ENCODE measurements at places on chromosomes 5 and 9.
A peak's percentile ranks its signal among the peaks of the same experiment; 100 is the strongest.

GRCh38 chr5:97026721-97027120, 90.8 kb downstream of the LNPEP start:
- no peak for DNase-seq

GRCh38 chr5:179409806-179410205, 64.5 kb upstream of the ADAMTS2 start:
- DNase-seq, result no peak

- DNase-seq, result no peak
Measured at GRCh38 chr5:109588281-109589035, 101.3 kb upstream of the MAN2A1 start.

- peak; percentile 84 for DNase-seq
Measured at GRCh38 chr9:33287087-33287490, 3.2 kb upstream of the NFX1 start.

- no peak for DNase-seq
Measured at GRCh38 chr5:154829589-154830218, 20.7 kb downstream of the FAXDC2 start.

DNA sequence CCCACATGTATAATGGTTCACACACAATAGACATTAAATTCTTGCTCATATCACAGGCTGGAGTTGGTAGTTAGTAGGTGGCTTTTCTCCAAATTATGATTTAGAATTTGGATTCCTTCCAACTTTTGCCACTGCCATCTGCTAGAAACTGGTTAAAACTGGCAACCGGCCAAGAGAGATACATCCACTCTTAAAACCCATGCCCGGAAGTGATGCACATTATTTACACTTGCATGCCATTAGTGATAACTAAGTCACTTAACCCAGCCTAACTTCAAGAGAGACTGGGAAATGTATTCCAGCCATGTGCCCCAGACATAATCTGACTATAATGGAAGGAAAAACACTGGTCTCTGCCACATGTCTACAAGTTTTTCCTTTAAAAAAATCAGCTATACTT, 395.7 kb upstream of the SEMA6A start:
- DNase-seq, result no peak

DNA sequence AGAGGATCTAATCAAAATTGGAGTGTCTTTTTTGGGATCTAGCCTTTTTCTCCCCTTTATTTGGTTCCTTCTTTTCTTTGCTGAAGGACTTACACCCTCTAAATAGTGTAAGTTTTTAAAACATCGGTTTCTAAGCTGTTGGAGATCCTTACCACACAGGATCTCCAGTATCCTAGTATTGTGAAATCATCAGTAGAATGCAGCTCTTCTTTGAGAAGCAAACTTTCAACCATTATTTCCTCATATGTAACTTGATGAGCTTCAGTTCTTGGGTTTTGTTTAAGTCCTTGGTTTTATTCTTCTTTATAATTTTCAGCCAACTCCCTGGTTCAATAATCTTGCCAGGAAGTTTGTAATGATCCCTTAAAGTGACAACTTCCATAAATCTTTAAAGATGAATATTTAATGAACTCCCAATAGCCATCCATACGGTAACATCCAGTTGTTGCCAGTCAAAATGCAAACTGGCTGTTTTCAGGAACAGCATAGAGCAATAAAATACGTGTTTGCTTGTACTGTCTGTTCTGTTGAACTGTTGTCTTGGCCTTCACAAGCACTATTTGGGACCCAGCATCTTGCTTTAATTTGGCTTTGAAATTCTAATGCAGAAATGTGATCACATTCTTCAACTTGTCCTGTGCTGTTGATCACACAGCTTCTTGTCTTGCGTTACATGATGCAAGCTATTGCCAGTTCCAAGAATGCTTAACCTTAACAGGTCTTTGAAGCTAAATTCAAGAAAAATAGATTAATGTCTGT, 34.8 kb upstream of the TTC23L start:
- no peak for DNase-seq

- DNase-seq, result no peak
Measured at GRCh38 chr9:127705577-127706379, 1.0 kb upstream of the CFAP157 start.

- peak; percentile 2 for DNase-seq
Measured at GRCh38 chr5:132556153-132556762, 519 bp upstream of the RAD50 start.

DNA sequence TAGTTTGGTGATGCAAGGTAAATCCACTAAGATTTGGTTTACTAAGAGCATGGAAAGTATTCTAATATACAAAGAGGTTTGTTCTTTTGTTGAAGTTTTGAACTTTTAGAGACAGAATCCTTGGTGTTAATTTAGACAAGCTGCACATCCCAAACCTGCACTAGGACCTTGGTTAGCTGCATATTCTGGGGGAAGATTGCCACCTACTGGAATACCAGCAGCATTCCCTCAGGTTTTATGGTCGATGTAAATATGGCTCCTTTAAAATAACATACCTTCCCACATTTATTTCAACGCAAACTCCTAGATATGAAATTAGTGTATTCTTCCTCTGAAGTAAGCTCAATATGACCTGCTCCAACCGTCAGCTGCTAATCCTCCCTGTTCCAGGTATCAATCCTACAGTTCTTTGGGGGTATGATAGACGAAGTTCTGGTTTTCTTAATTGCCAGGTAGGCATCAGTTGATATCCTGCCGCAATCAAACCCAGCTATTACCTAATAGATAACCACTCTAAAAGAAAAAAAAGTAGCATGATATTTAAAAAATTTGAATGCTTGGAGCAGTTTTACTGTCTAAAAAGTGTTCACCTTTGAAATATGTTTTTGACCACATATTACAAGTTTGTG, 624.1 kb downstream of the ISL1 start:
- peak; percentile 70 for DNase-seq

- DNase-seq, result no peak
Measured at GRCh38 chr5:7410936-7411511, 15.1 kb downstream of the ADCY2 start.

All from RKO (cell line).